ENCODE measurements at places on chromosomes 3 and 15.

- DNase-seq, result no peak
Observed at GRCh38 chr15:27851858-27852210, 247.3 kb downstream of the OCA2 start.

DNA sequence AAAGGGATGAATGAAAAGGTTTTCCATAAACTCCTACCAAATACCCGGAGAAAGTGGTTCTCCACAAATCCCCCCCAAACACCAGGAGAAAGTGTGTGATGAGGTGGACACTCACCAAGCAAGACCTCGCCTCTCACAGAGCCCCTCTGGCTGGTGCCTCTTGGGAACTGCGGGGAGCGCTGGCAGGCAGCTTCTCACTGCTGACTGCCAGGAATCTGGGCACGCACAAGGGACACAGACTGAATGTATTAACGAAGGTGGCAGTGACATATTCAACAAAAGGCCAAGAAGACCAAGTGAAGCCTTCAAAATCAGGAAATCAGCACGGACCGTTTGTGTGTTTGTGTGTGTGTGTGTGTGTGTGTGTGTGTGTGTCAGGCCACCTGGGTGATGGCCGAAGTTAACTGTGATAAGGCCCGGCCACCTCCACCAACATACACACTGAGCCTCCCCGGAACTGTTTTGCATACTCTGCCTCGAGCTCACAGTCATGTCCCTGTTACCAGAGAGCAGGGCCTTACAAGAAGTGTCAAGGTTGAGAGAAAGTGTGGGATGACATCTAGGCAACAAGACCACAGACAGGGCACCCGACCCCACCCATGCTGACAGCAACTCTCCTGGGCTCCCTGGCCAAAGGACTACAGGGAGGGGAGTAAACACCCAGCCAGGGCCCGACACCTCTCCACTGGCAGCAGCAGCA, 18.0 kb downstream of the ATP10A start:
- DNase-seq, result no peak

DNA sequence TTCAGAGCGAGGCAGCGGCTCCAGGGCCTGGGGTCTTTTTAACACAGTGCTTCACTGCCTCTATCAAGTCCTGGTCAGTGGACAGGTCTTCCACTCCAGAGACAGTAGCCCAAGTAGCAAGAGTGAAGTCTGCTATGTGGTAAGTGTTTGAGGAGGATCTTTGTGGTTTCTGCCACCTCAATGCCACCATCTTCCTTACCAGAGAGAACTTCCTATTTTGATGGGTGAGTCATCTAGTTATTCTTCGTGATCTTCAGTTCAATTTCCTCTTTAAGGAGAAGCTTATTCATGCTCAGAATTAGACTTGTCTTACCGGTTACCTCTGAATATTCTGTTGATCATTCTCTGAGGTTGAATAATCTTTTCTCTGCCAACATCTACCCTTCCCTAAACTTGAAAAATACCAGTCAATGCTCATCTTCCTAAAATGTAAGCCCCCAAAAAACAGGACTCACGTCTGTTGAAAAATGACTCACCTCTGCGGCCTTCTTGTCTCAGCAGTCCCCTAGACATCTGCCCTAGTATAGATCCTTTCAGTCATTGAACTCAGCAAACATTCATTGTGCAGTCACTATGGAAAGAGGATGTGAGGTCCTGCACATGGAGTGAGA, 32.2 kb upstream of the BCL6 start:
- DNase-seq, result no peak

DNA sequence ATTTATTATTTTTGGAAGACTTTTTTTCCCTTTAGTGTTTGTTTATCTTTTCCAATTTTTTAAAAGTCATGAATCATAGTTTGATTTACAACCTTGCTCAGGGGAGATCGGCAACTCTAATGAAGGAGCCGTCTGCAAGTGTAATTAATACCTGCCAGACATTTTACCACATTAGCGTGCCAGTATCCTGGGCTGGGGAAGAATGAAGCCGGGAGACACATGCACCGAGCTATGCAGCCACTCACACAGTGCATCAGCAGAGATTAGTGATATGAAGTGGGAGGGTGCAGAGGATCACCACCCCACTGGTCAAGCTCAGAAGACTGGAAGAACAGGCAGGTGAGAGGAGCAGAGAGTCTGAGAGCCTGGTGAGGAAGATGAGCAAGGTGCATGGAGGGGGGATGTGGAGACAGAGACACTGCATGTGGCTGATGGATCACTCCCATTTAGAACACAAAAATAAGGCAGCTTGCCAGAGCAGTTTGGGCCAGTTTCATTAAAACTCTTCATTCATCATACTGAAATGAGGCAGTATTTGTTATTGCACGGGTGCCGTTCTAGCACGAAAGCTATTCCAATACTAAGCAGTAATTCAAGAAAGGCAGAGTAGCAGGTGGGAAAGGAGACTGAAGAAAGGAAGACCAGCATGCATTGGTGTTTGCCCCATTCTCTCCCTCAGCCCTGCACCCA, 821.6 kb downstream of the TUSC7 start:
- DNase-seq, result no peak

- DNase-seq, result no peak
Observed at GRCh38 chr3:94099311-94099710, 36.5 kb downstream of the NSUN3 start.

GRCh38 chr15:70569714-70570231, 193.6 kb downstream of the UACA start:
- no peak for DNase-seq

- DNase-seq, result no peak
Observed at GRCh38 chr3:66367979-66368378, 132.8 kb downstream of the LRIG1 start.

GRCh38 chr3:30847592-30847991, 46.9 kb downstream of the GADL1 start:
- DNase-seq, result no peak

GRCh38 chr3:184338511-184338945, 1.1 kb downstream of the FAM131A start:
- no peak for DNase-seq

DNA sequence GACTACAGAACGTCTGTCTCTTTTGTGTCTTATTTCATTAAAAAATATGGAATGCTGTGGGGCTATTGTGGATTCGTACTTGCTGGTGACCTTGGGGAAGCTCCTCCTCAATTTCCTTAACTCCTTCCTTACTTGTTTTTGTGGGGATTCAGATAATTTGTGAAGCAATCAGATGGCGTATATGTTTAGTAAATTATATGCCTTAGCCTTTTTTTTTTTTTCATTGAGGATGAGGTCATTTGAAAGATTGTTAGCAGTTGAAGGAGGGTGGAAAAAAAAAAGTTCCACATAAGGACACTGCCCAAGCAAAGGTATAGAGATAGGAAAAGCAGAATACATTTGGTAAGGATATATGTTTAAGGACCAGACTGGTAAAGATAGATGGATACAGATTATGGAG, 3.3 kb downstream of the RNF13 start:
- DNase-seq, result no peak

GRCh38 chr3:48278884-48279559, 38.1 kb downstream of the ZNF589 start:
- no peak for DNase-seq

DNA sequence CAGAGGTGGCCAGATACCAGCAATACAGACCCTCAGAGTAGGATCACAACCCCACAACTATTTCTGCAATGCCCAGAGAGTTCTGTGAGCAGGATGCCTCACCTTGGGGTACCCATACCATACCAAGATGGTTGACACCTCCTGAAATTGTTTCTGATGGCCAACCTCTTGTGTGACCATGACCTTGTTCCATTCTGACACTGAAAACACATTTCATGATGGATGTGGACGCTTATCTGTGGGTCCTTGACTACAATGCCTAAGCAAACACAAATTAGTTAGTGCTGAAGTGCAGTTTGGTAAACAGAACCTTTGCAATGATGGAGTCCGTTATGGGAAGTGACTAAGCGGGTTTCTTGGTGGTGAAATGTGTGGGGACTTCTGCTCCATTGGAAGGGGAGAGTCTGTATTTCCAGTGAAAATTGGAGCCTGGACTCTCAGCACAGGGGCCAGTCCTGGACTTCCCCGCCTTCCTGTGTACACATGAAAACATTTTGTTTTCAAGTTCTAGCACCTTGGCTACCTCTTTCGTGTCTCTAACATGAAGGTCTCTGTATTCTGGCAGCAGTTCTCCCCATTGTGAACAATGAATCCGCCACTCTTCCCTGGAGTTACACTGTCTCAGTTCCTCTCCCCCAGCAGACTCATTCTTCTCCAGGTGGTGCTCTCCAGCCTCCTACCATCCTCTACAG, 106.2 kb downstream of the XXYLT1 start:
- DNase-seq, result no peak

- no peak for DNase-seq
Observed at GRCh38 chr3:190120269-190121060, at the start of gene P3H2. P3H2 (minus strand) TSS chr3:190120897; CDS start chr3:190120731, 166 bp downstream.

DNA sequence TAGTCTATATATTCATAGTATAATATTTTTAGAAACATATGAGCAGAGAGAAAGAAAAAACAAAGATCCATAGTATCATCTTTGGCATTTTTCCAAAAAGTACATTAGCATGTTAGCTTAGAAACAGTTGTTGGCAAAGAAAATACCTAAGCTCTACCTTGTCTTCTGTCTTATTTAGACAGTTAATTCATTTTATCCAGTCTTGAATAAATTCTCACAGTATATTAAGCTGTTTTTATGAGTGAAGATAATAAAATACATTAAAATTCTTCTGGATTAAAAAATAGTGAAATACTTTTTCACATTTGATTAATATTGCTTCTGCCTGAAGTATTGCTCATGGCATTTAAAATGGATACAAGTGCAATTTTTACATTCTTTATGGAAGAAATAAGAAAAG, 145.2 kb downstream of the ZIC1 start:
- DNase-seq, result no peak
